ENCODE measurements at places on chromosomes 7 and 10. TPM values are rescaled to one million over a fixed set of nuclear protein-coding genes. Genes with fewer than 3 reads are reported as not detected.
A peak's percentile ranks its signal among the peaks of the same experiment; 100 is the strongest.

DNA sequence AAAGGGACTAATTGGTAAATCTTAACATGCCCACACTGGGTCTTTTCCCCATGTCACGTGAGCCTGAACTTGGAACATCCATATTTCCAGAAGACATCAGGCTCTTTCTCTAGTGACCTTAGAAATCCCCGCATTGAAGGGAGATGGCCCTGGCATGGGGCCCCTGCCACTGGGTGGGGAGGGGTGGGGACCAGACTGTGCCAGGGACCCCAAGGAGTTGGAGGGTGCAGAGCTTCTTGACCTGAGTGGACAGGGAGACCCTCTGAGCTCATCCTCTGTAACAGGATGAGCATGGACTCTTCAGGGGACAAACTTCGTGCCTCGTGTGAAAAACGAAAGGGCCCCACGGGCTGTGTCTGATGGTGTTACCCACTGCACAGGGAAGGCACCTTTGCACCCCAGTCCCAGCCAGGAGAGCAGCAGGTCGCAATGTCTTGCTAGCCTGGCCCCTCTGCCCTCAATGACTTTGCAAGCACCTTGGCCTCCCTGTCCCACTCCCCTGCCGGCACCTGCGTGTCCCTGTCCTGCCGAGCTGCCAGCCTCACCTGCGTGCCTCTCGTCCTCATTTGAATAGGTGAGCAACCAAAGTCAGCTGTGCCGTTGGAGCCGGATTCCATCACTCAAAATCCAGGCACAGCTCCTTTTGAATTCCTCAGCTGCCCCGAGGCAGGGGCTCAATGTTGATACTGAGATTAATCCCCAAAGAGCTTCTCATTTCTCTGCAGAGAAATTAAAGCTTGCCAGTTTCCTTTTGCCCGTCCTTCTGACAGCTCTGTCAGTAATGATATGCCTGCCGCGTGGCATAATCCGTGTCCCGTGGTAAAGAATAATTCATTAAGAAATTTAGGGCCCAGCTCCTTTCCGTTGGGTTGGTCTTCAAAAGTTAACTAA, 234.9 kb downstream of the EBF3 start:
- DNase-seq = peak; percentile 11

DNA sequence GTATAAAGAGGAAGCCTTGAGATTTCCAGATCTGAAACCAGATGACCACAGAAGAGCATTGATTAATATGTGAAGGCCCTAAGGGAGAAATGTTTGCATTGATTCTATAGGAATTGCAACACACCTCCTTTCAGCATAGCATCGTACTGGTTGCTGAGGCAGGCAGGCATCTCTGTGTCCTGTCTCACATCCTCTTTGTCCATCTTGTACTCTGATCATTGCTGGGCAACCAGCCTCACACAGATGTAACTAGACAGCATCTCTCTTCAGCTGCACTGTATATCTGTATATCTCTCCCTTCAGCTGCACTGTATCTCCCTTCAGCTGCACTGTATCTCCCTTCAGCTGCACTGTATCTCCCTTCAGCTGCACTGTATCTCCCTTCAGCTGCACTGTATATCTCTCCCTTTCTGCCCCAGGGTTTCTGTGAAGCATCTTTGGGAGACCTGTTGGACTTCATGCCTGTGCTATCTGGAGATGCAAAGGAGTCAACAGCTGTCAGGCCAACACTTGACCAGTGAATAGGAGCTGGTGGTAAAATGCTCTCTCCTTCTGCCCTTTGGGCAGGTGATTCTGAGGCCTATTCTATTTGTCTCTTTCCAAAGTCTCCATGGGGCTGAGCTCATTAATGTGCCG, 40.3 kb downstream of the TMEM178B start:
- DNase-seq = no peak

DNA sequence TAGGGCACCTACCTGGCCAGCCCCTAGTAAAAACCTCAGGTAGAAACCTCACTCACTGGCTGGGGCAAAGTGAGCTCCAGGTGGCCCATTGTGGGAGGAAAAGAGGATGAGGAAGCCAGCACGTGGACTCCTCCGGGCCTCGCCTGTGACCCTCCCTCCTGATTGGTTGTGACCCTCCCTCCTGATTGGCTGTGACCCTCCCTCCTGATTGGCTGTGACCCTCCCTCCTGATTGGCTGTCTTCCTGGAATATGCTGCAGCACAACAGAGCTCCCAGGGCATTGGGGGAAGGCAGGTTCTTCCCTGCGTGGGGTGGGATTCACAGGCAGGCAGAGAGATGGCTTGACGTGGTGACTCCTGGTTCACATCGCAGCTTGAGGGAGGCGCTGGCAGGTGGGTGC, 343.0 kb downstream of the GLRX3 start:
- no peak for DNase-seq

- no peak for DNase-seq
Measured at GRCh38 chr10:50362547-50363125, 111.3 kb upstream of the ASAH2 start.

- DNase-seq = no peak
Measured at GRCh38 chr10:113823389-113823788, 30.5 kb downstream of the DCLRE1A start.

GRCh38 chr7:131196803-131197202, 130.9 kb upstream of the MKLN1 start:
- DNase-seq = no peak

GRCh38 chr7:45514944-45515343, 59.2 kb upstream of the ADCY1 start:
- no peak for DNase-seq

DNA sequence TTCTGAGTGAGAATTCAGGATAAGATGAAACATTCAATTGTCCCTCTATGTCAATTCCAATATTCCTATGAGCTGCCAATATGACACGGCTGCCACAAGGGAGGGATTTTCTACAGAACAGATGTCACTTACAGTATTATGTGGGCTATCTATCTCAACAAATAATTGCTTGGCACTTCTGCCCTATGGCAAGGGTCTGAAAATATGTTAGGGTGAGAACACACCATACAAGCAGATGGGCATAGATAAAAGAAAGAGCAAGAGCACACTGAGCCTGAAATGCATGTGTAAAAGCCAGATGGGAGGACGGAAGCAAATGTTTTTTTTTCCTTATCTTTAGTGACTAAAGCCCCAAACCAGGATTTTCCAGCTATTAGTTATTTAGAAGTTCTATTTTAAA, 70.1 kb upstream of the TFEC start:
- DNase-seq = no peak

DNA sequence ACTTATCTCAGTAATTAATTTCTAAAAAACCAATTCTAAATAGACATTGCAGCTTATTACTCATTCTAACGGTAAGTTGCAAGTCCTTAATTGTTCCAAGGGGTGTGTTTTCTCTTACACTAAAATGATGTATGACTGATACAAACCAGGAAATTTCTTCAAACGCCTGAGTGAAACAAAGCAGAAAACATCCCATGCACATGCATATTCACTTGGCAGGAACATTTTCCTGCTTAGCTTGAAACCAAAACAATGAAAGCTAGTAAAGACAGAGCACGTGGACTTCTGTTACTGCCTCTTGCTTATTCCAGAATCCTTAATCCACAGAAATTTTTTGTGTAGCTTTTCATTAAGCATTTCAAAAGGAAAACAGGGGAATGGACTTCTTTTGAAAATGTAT, 187.7 kb downstream of the MTERF1 start:
- DNase-seq = no peak

DNA sequence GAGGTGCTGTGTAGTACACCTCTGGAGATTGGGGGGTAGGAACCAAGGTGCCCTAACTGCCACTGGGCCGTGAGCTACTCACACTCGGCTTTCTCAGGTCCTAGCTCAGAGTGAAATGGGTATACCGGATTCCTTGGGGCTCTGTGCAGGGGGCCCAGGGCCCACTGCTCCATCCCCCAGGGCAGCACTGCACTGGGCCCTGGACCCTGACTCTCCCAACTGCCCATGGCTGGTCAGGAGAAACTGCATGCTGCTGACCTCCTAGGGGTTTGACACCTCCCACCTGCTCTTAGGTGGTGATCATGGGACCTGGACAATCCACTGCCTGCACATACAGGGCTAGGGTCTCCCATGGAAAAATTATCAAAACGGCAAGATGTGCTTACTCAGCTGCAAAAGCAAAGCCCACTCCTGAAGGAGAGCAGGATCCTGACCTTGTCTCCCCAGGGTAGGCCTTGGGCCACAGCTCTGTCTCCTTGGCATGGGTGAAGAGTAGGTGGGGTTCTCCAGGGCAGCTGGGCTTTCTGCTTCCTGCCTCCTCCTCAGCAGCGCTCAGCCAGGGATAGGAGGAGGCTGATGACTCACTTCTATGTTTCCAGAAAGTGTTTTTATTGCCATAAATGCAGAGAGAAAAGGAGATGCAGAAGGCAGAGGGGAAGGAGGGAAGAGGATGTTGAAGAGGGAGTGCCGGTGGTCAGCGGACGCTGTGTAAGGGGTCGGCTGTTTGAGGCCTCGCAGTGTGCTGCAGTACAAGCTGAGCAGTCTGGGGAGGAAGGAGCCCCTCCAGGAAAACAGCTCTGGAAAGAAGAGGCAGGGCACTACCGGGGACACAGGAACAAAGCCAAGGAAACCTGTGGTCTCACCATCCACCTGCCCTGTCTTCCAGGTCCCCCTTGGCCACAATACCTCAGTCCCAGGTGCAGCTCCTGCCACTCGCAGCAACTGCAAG, 107.8 kb downstream of the ARHGAP22 start:
- peak; percentile 17 for DNase-seq

DNA sequence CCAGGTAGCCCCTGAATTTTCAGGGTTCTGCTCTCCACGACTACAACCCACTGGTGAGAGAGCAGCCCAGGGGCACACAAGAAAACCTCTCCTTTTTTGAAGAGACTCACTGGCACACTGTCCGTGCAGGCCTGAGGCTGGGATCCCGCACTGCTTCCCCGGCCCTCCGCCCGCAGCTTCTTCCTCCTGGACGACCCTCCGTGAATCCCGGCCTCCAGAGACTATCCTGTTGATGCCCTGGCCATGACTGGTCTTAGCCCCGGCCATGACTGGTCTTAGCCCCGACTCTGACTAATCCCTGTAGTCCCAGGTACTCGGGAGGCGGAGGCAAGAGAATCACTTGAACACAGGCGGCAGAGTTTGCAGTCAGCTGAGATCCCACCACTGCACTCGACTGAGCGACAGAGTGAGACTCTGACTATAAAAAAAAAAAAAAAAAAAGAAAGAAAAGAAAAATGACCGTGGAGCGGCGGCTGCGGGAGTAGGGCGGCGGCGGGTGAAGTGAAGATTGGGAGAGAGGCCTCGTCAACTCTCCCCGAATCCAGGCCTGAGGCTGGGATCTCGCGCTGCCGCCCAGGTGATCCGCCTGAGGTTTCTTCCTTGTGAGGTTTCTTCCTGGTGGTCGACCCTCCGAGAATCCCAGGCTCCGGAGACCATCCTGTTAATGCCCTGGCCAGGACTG, 196.4 kb downstream of the ZNF716 start:
- DNase-seq = no peak

Gene HECW1
- 0.35 TPM for total RNA-seq

Gene CASP7
- 76.9 TPM for total RNA-seq

Gene TLX1
- 0.52 TPM for total RNA-seq

Gene SPDYE1
- total RNA-seq = not detected

Gene FKBP6
- total RNA-seq = not detected

Gene ZCCHC24
- total RNA-seq = 19.1 TPM

Gene AKR1C8
- not detected for total RNA-seq

Gene BTBD16
- 0.40 TPM for total RNA-seq

Gene LRCH4
- total RNA-seq = 65.4 TPM

Data from colonic mucosa (tissue), 4 donors.